ENCODE measurements at places on chromosomes 7 and 10.

DNA sequence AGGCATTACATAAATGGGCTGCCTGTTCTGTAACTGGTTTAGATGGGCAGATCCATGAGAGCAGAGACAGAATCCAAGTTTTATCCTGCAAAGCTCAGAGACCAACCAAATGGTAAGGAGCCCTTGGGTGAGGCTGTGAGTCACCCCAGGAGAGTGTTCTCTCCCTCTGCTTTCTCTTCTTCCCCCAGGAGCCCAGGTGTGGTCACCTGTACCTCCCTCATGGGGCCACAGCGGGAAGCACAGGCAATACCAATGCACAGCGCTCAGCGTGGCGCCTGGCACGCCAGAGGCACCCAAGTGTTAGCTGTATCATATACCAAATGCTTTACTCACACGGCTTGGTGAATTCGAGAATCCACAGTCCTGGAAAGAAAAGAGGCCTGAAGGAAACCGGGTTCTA lies 39.4 kb downstream of the CTBP2 start:
- no peaks in the 10 kb centered on the region for H3K36me3 ChIP-seq
- no peak for DNase-seq
- no peak overlapping the region for H3K4me3 ChIP-seq
- H3K27me3 ChIP-seq: no peaks in the 10 kb centered on the region

DNA sequence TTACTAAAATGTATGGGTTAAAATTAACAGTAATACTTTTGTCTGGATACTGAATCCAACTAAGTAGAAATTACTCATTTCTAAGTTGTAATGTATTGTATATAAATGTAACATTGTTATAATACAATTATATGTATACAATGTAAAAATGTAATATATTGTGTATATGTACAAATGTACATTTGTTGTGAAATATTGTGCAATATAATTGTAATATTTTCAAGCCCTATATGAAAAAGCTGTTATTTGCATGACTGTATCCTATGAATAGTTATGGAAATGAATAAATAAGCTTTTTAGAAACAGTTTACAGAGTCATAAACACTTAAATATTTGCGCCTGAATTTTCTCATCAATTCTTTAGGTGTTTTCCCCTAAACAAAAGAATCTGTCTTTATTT lies 20.3 kb upstream of the UMAD1 start:
- no peak overlapping the region for H3K27ac ChIP-seq
- DNase-seq: no peak
- no peaks in the 10 kb centered on the region for H3K27me3 ChIP-seq

GRCh38 chr10:32374605-32375004 lies 27.6 kb upstream of the EPC1 start:
- no peak overlapping the region for H3K27ac ChIP-seq
- H3K4me1 ChIP-seq: peaks cover 12% of the 10 kb centered on the region
- H3K27me3 ChIP-seq: no peaks in the 10 kb centered on the region
- no peaks in the 10 kb centered on the region for H3K36me3 ChIP-seq
- DNase-seq: no peak

GRCh38 chr7:103914147-103914899 lies 75.1 kb downstream of the RELN start:
- H3K27ac ChIP-seq: no peak overlapping the region
- no peak for DNase-seq
- no peaks in the 10 kb centered on the region for H3K4me1 ChIP-seq
- no peak overlapping the region for H3K4me3 ChIP-seq

DNA sequence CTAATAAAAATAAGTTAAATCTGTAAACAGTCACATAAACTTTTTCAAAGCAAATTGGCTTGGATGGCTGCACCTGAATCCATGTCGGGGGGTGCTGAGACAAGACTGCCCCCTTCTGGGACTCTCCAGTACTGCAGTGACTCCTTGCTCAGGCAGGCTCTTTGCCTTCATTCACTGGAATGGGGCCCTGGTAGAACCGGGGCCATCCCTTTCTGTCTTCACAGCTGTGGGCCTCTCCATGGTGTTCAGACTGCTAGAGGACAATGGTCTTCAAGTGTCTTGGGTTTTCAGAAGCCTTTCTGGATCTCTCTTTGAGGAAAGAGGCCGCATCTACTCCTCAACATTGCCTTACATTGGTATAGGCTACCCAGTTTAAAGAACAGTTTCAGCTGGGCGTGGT lies 16.1 kb upstream of the IMPDH1 start:
- DNase-seq: no peak
- H3K4me1 ChIP-seq: peaks cover 3% of the 10 kb centered on the region
- H3K36me3 ChIP-seq: no peaks in the 10 kb centered on the region
- H3K27ac ChIP-seq: no peak overlapping the region
- H3K4me3 ChIP-seq: no peak overlapping the region

DNA sequence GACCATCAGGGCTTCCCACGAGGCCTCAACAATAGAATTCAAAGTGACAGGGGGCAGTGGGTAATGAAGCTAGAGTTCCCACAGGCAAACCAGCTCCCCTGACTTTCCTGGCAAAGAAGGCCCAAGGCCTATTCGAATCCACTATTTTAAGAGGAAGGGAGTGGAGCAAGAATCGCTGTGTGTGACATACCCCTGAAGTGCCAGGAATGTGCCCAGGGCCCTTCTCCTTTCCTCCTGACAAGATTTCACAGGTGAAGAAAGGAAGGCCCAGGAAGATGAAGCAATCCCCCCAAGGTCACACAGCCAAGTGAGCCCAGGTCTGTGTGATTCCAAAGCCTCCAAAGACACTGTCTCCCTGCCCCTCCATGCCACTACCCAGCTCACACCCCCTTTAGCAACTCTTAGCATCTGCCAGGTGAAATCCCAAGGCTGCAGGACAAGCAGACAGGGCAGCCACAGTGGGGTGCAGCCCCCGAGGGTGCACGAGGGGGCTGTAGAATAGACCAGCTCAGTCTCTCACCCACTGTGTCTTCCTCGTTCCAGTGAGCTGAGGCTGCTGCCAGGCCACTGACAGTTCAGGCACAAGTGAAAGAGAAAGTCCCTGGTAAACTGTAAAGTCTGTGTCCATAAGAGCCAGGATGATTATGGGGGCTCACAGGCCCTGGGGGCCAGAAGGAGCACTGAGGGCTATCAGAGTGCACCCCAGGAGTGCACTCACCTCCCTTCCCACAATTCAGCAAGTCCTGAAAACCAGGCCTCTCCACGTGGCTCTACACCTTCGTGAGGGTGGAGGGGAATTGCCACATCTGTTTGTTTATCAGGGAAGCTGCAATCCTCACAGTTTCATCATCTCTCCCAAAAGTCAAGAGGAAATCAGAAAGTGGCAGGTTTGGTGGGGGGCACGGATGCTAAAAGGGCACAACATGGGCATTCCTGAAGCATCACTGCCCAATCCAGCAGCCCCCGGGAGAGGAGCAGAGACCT lies 70.8 kb upstream of the ZMIZ1 start:
- peak overlapping the region; percentile 27 for H3K27ac ChIP-seq
- H3K36me3 ChIP-seq: no peaks in the 10 kb centered on the region
- peak; percentile 78 for DNase-seq
- H3K27me3 ChIP-seq: no peaks in the 10 kb centered on the region
- H3K4me3 ChIP-seq: no peak overlapping the region

DNA sequence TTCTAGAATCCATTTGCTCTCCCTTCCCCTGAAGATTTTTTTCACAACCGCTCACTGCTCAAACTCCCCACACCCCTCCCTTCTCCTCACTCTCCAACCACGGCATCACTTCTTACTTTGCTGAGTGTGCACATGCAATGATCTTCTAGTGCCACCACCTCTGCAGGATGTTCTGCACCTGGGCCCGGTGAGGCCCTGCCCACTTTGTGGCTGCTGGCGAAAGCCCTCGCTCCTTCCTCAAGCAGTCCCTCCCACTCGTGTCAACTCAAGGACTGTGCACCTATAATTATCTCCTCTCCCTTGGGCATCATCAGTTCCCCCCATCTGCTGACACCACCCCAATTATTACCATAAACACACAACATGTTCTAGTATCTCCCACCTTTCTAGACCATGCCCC lies 91.0 kb upstream of the LANCL2 start:
- H3K36me3 ChIP-seq: no peaks in the 10 kb centered on the region
- DNase-seq: no peak
- H3K4me1 ChIP-seq: no peaks in the 10 kb centered on the region
- H3K27ac ChIP-seq: no peak overlapping the region
- H3K4me3 ChIP-seq: no peak overlapping the region
- no peaks in the 10 kb centered on the region for H3K27me3 ChIP-seq

- H3K27ac ChIP-seq: no peak overlapping the region
- H3K27me3 ChIP-seq: no peaks in the 10 kb centered on the region
- DNase-seq: no peak
Measured at GRCh38 chr10:125201108-125201524, 40.8 kb upstream of the CTBP2 start.

- no peak overlapping the region for H3K4me3 ChIP-seq
- DNase-seq: no peak
- no peaks in the 10 kb centered on the region for H3K36me3 ChIP-seq
- H3K27me3 ChIP-seq: no peaks in the 10 kb centered on the region
- H3K27ac ChIP-seq: no peak overlapping the region
- H3K4me1 ChIP-seq: no peaks in the 10 kb centered on the region
Measured at GRCh38 chr10:59909815-59910214, 3.5 kb upstream of the CCDC6 start.

GRCh38 chr10:10831085-10831484 lies 186.6 kb upstream of the CELF2 start:
- no peaks in the 10 kb centered on the region for H3K27me3 ChIP-seq
- no peaks in the 10 kb centered on the region for H3K36me3 ChIP-seq
- DNase-seq: no peak
- H3K4me1 ChIP-seq: no peaks in the 10 kb centered on the region

DNA sequence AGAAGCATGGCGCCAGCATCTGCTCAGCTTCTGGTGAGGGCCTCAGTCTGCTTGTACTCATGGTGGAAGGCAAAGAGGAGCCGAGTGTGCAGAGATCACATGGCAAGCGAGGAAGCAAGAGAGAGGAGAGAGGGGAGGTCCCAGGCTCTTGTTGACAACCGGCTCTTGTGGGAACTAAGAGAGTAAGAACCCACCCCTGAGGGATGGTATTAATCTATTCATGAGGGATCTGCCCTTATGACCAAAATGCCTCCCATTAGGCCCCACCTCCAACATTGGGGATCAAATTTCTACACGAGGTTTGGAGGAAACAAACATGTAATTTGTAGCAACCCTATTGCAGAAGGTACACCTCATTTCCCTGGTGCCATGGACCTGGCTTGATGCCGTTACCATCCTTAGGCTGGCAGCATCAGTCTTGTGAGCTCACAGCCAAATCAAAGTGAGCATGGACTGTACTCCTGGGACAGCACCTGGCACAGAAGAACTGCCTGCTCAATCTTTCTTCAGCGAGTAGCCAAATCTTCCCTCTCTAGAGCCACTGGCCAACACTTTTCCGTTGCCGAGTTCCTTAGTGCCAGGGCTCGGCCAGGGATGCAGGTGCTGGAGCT lies 6.5 kb downstream of the BTBD16 start:
- H3K27me3 ChIP-seq: no peaks in the 10 kb centered on the region
- H3K4me3 ChIP-seq: no peak overlapping the region
- H3K27ac ChIP-seq: no peak overlapping the region
- DNase-seq: no peak
- H3K36me3 ChIP-seq: no peaks in the 10 kb centered on the region
- no peaks in the 10 kb centered on the region for H3K4me1 ChIP-seq

- no peaks in the 10 kb centered on the region for H3K36me3 ChIP-seq
- H3K4me1 ChIP-seq: no peaks in the 10 kb centered on the region
- peaks cover 6% of the 10 kb centered on the region for H3K27me3 ChIP-seq
- no peak for DNase-seq
- no peak overlapping the region for H3K4me3 ChIP-seq
Measured at GRCh38 chr7:82373926-82374635, 69.5 kb downstream of the CACNA2D1 start.

DNA sequence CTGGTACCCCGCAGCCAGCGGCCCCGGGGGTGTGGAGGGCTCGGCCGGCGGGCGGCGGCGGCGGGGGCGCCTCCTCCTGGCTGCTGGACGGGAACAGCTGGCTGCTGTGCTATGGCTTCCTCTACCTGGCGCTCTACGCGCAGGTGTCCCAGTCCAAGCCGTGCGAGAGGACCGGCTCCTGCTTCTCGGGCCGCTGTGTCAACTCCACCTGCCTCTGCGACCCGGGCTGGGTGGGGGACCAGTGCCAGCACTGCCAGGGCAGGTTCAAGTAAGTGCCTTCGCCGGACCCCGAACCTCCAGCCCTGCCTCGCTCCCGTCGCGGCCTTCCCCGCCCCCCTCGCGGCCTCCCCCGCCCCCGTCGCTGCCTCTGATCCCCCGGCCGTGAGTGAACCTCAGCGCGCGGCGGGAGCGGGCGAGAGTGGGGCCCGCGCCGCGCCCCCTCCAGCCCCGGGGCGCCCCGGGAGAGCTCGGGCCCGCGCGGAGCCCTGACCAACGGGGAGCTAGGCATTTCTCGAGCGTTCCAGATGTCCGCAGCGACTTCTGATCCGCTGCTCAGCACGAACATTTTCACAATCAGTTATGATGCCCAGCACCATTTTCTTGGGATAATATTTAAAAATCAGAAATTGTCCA lies 727 bp downstream of the ATRNL1 start:
- peak overlapping the region; percentile 51 for H3K4me3 ChIP-seq
- H3K4me1 ChIP-seq: no peaks in the 10 kb centered on the region
- DNase-seq: peak; percentile 47
- no peaks in the 10 kb centered on the region for H3K36me3 ChIP-seq
- H3K27me3 ChIP-seq: no peaks in the 10 kb centered on the region

DNA sequence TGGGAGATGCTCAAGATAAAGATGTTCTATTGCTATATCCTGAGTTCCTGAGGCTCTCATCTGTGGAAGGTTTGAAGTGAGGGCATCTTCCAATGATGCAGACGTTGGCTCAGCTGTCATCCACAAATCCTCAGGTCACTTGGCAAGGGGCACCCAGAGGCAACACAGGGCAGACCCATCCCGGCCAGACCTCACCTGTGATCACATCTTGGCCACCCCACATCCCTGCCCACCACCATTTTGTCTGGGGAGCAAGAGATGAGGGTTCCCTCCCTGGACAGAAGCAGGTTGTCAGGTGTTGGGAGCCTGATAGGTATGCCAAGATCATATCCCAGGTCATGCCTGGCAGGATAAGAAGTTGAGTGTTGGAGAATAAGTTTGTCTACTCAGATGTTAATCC lies 918.2 kb upstream of the ZNF722 start:
- no peaks in the 10 kb centered on the region for H3K4me1 ChIP-seq
- DNase-seq: no peak
- H3K36me3 ChIP-seq: no peaks in the 10 kb centered on the region
- H3K4me3 ChIP-seq: no peak overlapping the region
- H3K27ac ChIP-seq: no peak overlapping the region

All from right lobe of liver (tissue), 6 donors.